Chondrocyte (in vitro differentiated cells): ENCODE measurements at places on chromosomes 2 and 18. TPM values are rescaled to one million over a fixed set of nuclear protein-coding genes. Genes with fewer than 3 reads are reported as not detected.

Gene ASB18
- total RNA-seq = not detected in 3 replicates

- no peak for DNase-seq
Measured at GRCh38 chr2:222291485-222291841, 7.3 kb downstream of the PAX3 start.

GRCh38 chr18:57427429-57428201 lies 7.6 kb upstream of the ONECUT2 start:
- no peak for DNase-seq

GRCh38 chr18:3150274-3150673 lies 69.5 kb downstream of the MYOM1 start:
- no peak for DNase-seq

Gene GALNT14
- 0.70 to 17.8 TPM (median 16.2 TPM) in 3 replicates for total RNA-seq

DNA sequence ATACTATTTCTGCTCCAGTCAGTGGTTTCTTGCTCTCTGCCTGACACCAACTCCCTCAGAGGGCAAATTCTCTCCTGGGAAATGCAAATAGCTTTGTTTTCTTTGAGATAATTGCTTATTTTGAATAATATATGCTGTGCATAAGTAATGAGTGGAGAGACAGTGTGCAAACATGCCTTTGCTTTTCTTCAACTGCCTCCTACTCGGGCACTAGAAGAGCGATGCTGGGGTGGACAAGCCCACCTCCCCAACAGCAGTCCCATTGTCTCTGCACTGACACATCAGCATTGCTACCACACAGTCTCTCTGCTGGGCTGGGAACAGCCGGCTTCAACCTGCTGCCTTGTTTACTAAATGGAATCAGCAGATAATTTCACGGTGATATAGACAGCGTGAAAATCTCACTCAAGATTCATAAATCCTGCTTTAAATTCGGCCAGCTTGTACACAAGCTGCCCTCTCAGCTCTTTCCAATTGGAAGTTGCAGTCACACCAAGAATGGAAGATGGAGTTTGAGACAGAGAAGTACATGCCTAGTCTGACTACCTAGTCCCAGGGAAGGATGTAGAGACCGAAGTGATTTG lies 694.5 kb downstream of the TDRD15 start:
- DNase-seq = no peak

GRCh38 chr2:13550285-13551231 lies 833.8 kb downstream of the TRIB2 start:
- no peak for DNase-seq

Gene HOXD12
- total RNA-seq = not detected in 3 replicates

GRCh38 chr2:58497168-58497567 lies 256.0 kb upstream of the FANCL start:
- no peak for DNase-seq

- no peak for DNase-seq
Measured at GRCh38 chr2:17583166-17583565, 42.7 kb downstream of the VSNL1 start.

DNA sequence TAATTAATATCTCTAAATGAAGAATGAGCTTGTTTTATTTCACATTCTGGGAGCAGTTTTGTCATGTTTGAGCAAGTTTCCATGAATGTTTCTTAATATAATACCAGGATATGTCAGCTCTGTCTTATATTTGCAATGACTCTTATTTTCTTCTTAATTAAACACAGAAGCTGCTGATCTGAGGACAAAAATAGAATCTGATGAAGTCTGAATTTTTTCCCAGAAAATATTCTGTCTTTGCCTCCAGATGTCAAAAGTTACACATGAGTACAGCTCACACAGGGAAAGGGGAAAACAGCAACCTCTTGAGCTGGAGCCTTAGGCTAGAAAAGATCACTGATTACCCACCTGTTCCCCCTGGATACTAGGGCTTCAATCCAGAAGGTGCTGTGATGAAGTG lies 606.6 kb upstream of the SYT4 start:
- no peak for DNase-seq

- DNase-seq = no peak
Measured at GRCh38 chr2:9251154-9252001, 44.8 kb downstream of the ASAP2 start.

DNA sequence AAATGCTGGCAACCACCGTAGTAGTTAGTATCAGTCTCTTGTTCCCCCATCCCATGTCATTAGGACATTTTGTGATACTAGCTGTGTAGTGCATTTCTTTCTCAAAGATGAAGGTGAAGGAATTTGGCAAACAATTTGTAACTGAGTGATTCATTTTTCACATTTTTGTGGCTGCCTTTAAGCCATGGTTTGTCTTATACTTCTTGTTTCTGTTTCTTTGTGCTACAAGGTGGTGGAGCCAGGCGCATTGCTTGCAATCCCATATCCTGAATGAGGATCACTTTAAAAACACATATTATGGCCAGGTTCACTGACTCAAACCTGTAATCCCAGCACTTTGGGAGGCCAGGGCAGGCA lies 40.6 kb downstream of the GPD2 start:
- no peak for DNase-seq

Gene CIB4
- not detected in 3 replicates for total RNA-seq
